HCEC 1CT (cell line): ENCODE measurements at places on chromosomes 12 and 14.

DNA sequence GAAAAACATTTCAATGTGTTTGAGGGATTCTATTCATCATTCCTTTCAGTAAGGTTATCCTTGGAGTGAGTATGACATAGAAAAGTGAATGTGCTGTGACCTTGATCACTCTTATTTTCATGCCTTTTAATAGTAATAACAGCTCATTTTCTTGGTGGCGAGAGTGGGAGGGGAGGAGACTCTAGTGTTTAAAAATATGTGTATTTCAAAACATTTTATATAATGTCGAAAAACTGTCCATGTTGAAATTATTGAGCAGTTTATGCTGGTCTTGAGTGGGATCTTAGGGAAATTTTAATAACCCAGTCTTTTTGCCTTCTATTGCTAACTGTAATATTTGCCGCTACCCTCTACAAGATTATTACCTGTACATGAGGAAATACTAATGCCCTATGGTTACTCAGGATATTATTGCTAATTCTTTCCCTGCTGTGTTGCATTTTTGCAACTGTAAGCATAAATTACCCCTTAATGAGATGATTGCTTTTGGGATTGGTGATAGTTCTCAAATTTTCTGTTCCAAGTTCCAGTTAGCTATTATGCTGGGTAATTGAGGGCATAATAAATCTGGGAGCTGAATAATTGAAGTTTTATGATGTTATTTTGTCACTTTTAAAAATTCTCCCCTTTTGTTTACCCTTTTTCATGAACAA is 21.9 kb downstream of the ATF7IP start:
- no peak for DNase-seq

GRCh38 chr12:53538209-53538689 is 31.0 kb upstream of the NPFF start:
- no peak for DNase-seq

- DNase-seq = no peak
These were observed 187.8 kb downstream of the DACT1 start for GRCh38 chr14:58825606-58826005.

- DNase-seq = no peak
These were observed 241.6 kb downstream of the TMEM132D start for GRCh38 chr12:129662234-129662633.

DNA sequence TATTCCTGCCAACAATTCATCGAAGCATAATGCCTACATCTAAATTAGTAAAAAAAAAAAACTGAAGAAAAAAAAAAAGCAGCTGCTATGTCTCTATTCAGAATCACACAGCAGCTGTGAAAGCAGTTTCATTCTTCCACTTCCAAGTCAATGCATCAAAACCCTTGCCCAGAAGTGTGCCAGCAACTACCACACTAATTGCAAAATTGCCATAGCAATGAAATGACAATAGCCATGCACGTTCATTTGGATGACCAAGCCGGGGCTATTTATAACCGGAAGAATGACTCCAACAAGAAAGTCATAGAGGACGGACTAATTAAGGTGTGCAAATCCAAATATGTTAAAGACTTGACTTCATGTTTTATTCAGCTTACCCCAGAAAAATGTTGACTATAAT is 42.5 kb downstream of the SLC2A13 start:
- DNase-seq = no peak

- no peak for DNase-seq
These were observed 66.3 kb downstream of the OTX2 start for GRCh38 chr14:56744016-56744415.

DNA sequence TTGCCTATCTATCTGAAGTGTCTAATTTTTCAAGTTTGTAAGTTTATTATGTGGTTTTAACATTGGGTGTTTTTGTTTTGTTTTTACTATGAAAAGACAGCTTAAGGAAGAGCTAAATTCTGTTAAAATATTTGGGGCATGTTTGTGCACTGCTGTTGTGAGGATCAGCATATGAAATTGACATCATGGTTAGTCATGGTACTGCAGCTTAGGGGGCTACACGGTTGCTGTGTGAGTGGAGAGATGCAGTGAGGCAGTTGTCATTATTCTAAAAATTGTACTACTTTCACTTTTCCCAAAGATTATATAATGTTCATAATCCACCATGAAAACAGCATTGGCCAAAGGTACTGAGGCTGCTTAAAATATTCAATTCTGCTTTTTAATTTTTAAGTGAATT is 49.0 kb downstream of the ZC3H14 start:
- DNase-seq = peak; percentile 36

- DNase-seq = no peak
These were observed 71.9 kb downstream of the NTF3 start for GRCh38 chr12:5503774-5504173.

DNA sequence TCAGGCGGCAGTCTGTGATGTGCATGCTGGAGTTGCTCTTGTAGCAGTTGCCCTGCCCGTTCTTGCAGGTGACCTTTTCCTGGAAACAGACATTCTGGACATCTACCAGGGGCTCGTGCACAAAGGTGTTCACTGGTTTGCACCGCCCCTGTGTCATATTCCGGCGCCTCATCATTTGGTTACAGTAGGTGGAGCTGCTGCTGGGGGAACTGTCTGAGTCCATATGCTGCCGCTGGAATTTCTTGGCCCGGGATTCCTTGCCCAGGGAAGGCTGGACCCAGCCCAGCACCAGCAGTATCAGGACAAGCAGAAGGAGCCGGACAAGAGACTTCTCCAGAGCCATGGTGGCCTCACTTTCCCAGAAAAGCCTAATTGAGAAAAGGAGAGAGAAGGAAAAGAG is 918 bp downstream of the RNASE1 start:
- DNase-seq = no peak

DNA sequence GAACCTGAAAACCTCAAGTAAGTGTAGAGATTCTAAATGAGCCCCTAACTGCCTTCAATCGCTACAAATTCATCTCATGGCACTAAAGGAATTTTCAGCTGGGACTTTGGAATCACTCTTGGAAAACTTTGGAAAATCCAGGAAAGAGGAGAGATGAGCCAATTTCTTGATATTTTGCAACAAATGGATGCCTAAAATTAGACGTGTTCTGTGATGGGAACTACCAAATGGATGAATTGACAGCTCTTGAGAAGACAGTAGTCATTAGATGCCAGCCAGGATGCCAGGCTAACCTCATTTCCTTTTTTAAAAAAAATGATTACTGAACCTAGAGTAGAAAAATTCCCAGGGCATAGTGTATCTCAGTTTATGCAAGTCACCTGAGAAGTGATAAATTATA is 78.3 kb downstream of the NPAS3 start:
- no peak for DNase-seq

GRCh38 chr14:73022051-73022450 is 4.9 kb downstream of the ZFYVE1 start:
- no peak for DNase-seq

GRCh38 chr12:131204416-131205274 is 250.9 kb downstream of the ADGRD1 start:
- DNase-seq = no peak

DNA sequence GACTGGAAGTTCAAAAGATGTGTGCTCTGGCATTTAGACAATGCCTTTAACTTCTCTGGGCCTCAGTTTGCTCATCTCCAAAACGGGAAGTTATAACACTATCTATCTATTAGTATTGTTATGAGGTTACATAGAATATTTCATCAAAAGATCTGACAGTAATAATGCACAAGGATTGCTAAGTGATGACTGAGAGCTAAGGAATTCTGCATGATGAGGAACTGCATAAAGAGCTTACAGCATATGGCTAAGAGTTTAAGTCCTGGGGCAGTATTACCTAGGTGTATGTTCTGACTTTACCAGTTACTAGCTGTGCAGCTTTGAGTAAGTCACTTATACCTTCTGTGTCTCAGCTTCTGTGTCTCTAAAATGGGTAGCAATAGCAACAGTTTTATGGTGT is 160.1 kb upstream of the TMPO start:
- peak; percentile 40 for DNase-seq

GRCh38 chr14:49677643-49678042 is 10.4 kb downstream of the POLE2 start:
- no peak for DNase-seq

- DNase-seq = peak; percentile 95
These were observed 56.9 kb upstream of the E2F7 start for GRCh38 chr12:77122236-77122635.

DNA sequence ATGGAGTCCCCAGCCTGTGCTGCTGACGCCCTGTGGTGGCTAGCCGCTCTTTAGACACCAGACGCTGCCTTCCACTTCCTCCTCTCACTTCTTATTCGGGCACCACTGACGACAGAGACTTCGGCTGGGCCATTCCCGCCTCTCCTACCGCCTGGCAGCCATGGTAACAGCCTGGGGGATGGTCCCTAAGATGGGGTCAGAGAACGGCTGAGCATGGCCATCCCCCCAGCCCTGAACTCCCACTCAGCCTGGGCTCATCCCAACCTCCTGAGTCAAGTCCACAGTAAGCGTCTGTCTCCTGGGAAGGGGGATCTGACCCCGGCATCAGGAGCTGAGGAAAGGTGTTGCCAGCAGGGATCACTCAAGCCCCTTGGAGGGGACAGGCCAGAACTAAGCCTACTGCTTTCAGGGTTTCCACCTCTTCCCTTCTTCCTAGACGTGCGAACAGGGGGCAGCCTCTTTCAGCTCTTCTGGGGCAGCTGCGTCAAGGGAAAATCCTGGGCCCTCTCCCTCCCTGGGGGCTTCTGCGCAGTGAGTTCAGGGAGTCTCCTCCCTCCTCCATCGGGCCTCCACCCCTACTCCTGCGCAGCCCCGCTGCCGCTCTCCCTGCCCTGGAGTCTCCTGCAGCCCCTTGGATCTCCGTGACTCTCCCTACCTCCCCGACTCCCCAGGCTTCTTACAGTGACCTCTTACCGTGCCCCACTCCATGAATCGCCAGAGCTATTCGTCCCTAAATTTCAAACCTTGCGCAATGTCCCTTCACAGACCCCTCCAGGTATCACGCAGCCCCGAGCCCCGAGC is 643 bp upstream of the TAMALIN start:
- no peak for DNase-seq

DNA sequence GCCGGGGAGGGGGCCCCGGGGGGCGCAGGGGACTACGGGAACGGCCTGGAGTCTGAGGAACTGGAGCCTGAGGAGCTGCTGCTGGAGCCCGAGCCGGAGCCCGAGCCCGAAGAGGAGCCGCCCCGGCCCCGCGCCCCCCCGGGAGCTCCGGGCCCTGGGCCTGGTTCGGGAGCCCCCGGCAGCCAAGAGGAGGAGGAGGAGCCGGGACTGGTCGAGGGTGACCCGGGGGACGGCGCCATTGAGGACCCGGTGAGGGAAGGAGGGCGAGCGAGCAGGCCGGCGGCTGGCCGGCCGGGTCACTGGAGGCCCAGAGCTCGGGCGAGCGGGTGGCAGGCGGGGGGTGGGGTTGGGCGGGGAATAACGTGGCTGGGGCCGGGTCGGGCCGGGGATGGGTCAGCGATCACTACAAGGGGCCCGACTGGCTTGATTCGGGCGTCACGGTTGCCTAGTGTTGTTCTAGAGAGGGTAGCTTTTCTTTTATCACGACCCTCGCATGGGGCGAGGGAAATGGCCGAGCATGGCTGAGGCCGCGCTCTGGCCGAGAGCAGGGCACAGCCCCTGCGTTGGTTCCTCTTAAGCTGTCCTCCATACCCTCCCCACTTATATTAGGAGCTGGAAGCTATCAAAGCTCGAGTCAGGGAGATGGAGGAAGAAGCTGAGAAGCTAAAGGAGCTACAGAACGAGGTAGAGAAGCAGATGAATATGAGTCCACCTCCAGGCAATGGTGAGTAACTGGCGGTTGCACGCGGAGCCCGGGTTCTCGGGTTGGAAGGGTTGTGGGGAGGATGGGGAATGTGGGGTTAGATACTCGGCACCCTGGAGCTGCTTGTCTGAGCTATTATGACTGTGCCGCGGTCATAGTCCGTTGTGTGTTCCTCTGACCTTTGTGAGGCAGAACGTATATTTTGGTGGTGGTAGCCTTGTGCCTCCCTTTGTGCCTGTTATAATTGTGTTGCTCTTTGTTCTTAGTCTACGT is 603 bp downstream of the PABPN1 start:
- peak; percentile 72 for DNase-seq

- DNase-seq = no peak
These were observed 215.2 kb upstream of the SSTR1 start for GRCh38 chr14:37992499-37992898.

- peak; percentile 44 for DNase-seq
These were observed 155.6 kb upstream of the TMCC3 start for GRCh38 chr12:94805749-94806529.

GRCh38 chr12:108846290-108846701 is 11.1 kb downstream of the SSH1 start:
- no peak for DNase-seq

- DNase-seq = no peak
These were observed 23.9 kb upstream of the AICDA start for GRCh38 chr12:8636581-8636980.

DNA sequence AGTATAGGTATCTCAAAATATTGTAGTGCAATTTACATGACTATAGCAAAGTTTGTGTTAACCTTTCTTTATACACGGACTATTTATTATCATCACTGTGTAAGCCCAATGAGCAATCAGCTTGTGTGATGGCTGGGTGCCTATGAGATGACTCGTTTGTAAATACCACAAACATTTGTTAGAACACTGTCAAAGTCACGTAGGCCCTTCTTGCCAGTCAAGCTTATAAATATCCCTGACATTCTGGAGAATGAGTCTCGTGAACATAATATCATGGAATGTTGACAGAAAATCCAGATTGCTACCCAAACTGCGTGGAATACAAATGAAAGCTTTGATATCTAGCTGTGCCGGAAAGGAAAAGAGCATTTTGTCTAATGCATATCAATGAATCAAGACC is 648.3 kb upstream of the MDGA2 start:
- no peak for DNase-seq

DNA sequence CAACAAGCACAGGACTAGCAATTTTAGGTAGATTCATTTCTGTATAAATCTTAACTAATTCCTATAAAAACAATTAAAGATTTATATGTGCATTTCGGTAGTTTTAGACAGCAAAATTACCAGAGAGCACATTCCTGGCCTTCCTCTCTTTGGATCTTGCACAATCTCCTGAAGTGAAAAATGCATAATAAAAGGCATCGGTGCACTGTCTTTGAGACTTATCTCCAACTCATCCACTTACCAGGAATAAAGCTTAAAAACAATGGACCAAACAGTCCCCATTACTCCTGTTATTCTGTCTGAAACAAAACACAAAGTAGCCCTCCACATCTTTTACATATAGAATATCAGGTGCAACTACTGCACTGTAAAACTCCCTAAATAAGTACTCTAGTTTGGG is 69.3 kb downstream of the HECTD1 start:
- no peak for DNase-seq

- DNase-seq = no peak
These were observed 3.3 kb upstream of the ING4 start for GRCh38 chr12:6666211-6666610.

- DNase-seq = peak; percentile 5
These were observed 87.0 kb downstream of the SEC23A start for GRCh38 chr14:39015964-39016577.

- DNase-seq = no peak
These were observed 241.1 kb downstream of the SPTSSA start for GRCh38 chr14:34220921-34221320.
